ENCODE measurements at places on chromosomes 2 and 18.

DNA sequence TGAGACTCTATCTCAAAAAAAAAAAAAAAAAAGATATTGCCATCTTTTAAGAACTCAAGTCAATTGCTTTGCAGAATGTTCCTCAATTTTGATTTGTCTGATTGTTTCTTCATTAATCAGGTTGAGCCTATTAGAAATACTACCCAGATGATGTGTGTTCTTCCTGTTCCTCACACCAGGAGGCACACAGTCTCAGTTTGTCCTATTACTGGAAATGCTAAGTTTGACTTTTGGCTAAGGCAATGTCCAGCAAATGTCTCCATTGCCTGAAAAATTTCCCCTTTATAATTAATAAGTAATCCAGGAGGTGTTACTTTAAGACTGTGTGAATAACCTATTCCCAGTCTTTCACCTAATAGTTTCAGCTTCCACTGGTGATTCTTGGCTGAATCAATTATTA, 28.4 kb downstream of the BOLA3 start:
- no peak for DNase-seq

DNA sequence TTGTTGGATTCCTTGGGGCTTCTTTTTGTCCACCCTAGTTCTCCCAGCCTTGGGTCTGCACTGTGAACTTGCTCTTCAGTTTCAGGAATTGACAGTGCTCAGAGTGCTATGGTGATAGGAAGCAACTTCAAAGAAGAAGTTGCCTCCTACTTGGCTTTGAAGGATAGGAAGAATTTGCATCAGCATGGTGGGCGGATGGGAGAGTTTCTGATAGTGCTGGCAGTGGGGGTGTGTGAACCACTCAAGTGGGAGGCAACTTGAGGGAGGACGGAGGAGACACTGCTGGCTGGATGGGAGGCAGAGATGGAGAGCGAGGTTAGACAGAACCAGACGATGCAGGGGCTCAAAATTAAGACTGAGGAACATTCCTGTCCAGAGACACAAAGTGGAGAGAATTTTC, 164.4 kb upstream of the SKOR2 start:
- DNase-seq, result no peak

DNA sequence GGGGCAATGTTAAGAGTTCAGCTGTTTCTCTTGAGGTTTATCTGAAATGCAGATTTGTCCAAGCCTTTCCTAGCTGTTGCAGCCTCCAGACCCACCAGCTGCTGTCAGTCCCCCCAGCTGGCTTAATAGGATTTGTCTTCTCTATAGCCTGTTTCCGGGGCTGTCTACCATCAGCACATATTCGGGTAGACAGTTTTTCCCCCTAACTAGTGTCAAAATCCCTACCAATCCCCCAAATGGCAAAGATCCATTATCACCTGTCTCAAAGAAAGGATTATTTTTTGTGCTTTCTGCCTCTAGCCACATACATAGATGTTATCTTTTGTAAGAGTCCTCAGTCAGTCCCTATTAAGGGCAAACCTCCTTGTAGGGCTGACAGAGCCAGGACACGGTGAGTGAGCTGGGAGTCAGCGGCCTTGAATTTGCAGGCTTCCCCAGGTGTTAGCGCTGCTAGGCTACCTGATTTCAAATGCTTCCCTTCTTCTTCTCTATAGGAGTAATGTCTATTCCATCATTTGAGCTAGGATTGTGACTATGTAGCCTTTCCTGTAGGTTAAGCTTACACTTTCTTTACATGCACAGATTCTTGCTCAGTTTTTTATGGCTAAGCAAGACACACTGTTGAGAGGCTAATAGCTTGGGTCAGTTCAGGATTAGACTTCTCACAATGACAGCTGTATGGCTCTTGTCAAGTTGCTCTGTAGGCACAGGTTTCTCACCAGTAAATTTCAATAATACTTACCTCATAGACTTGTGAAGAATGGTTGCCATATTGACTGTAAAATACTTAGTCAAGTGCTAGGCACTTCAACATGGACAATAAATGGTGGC, 171.1 kb upstream of the UNC80 start:
- DNase-seq, result no peak

DNA sequence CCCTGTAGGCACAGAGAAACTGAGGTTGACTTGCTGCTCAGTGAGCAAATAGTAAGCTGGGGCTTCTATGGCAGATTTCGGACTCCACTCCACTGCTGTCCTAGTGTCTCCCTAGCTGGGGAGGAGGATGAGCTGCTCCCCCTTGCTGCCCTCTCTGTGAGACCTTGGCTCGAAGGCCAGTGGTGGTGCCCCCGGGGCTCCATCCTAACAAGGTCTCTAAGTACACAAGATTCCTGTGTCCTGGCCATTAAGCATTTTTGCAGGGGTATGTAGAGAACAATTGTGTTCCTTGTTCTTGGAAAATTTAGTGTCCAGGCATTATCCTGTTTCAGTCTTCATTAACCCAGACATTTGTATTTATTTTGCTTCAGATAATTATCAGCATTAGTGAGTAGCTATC, 21.3 kb upstream of the BCL2L11 start:
- no peak for DNase-seq
